ENCODE measurements at places on chromosomes 3 and 15.

DNA sequence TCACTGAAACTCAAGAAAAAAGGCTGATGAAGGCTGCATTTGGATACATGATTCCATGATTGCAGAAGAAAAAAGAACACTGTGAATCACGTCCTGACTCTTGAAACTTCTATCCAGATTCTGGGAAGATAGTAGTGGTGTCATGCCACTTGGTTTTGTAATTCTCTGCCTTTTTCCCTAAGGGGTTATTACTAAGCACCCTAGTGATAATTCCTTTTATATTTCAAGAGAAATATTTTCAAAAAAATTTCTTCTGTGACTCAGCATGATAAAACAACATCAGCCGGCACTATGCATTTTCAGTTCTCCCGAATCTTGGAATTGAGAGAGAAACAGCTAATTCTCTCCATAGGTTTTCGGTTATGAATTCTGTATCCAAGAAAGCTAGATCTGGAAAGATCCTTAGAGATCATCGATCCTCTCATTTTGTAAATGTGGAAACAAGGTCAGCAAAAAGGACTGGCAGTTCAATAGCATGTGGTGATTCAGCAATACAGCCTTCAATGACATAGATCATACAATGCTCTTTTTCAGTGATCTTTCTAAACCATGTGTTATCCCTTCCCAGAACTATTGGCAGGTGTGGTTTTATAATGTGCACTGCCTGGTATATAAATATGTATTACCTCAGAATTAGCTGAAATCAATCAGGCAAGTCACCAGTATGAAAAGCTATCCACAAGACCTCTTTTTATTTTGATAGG lies 42.6 kb upstream of the TP63 start:
- no peak for DNase-seq

- DNase-seq = no peak
These were observed 61.8 kb downstream of the ITGA11 start for GRCh38 chr15:68369931-68370767.

DNA sequence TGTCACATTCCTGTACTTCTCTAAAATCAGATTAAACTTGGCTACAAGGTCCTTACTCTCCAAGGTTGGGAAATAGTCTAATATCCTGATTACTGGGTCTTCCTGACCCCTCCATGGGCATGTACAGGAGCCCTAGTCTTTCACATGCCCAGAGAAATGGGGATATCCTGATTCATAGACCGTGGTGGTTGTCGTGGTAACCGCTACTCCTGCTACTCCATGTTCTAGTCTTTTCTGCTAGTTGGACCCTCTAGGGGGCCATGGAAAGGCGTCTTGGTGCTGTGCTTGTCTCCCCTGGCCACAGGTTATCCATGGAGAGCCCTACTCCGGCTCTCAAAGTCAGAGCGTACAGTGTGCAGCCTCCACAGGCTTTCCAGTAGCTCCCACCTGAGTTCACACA lies 13.1 kb upstream of the ZBTB38 start:
- DNase-seq = no peak

DNA sequence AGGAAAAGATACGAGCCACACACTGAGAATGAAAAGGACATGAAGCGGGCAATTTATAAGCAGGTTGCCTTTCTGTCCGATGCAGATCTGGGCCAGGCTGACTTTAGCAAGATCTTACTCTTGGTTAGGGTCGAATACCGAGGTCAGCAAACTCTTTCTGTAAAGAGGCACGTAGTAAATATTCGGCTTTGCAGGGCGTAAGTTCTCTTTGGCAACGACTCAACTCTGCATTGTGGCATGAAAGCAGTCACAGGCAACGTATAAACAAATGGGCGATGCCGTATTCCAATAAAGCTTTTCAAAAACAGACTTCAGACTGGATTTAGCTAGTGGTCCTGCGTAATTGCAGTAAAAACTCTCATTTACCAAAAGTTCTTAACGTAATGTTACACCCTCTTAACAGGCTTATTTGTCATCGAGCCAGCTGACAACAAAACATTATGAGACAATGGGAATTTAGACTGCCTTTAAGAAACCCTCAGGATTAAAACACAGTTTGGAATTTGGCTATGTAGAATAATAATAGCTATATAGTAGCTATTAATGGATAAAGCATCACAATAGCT lies 13.1 kb upstream of the RPL35A start:
- no peak for DNase-seq

DNA sequence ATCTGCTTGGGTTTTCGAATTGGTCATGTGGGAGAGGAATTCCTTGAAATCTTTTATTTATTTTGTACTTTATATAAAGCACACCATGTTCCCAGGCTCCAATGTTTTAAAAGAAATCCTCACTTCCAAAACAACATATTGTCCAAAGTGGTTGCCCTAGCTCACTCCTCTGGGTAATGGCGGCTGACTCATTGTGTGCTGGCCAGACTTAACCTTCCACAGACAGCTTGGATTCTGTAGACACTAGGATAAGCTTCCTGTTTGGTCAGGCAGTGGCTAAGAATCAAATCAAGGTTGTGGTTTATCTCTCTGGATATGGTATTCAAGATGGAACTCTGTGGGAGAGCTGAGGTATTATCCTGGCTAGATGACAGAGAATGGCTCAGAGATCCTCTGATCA lies 55.8 kb upstream of the FAM98B start:
- no peak for DNase-seq

DNA sequence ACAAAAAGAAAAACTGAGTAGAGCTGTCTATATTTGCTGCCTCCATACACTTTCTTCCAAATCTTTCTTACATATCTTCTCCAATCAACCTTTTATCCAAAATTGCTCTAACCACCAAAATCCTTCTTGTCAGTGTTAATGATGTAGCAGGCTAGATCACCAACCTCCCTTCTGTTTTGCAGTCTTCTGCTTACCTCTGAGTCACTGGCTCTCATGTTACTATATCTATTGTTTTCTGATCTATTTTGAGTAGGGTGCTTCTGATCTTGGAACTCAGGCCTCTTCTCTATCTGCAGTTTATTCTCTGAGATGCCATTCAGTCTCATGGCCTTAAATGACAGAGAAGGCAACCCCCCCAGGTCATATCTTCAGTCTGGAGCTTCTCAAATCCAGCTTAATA lies 26.3 kb upstream of the AADAC start:
- no peak for DNase-seq

DNA sequence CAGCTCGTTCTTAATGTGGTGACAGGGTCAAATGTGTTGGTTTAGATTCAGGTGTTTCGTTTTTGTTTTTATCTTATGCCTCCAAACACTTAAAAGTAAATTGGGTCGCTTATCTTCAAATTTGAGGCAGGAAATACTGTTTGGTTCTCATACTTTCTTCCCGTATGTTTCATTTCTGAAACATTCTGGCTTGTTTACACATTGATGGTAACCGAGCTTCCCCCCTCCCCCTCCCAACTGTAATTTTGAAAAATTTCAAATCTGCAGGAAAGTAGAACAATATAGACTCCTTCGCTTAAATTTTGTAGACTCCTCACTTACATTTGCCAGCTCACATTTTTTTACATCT lies 64.9 kb downstream of the CMTM8 start:
- DNase-seq = no peak

Data from anterior cingulate cortex (tissue), 58 donors.